Iris pigment epithelial cell (primary cell): ENCODE measurements at places on chromosomes 4 and X.
A peak's percentile ranks its signal among the peaks of the same experiment; 100 is the strongest.

GRCh38 chr4:41290479-41290878 is 33.8 kb downstream of the UCHL1 start:
- DNase-seq, result no peak

GRCh38 chrX:119759248-119759766 is 919 bp downstream of the SOWAHD start:
- DNase-seq, result no peak

DNA sequence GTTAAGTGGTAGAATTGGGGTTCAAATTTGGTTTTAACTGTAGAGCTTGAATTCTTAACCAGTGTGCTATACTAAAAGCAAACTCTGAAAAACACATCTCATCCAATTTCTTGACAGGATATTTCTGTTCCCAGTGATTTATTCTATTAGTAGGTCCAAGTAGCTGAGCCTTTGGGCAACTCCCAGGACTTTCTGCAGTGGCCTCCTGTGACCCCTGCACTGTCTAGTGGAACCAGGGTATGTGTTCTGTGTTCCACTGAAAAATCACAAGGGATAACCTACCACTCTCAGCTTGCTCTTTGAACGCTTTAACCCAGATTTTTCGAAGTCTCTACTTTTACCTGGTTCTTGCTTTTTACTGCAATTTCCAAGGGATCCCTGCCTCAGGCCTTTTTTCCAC is 58.0 kb upstream of the SCOC start:
- DNase-seq, result no peak

DNA sequence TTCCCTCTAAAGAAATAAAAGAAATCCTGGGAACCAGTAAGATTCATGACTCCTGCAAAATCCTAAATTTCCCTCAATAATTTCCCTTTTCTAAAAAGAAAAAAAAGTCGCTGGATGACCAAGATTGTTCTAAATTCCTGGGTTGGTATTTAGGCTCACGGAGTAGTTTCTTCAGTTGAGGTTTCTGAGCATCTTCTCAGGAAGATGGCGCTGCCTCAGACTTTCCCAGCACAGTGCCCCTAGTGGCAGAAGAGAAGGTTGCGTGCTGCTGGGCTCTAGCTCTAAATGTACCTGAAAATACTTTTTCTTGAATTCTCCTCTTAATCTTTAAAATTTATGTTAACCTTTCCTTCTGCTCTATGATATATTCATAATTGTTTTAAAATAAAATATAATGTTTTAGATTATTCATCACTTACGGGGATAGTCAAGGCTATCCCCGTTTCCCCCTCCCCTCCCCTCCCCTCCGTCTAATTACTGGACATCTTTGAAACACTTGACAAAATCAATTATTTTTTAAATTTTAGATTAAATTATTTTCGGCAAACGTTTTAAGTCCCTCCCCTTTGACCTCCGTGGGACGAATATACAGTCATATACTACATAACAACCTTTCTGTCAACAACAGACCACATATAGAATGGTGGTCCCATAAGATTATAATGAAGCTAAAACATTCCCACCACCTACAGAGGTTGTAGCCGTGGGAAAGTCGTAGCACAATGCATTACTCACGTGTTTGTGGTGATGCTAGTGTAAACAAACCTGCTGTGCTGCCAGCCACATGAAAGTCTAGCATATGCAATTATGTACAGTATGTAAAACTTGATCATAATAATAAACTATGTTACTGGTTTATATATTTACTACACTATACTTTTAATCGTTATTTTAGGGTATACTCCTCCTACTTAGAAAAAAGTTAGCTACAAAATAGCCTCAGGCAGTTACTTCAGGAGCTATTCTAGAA is 41.0 kb upstream of the GATB start:
- DNase-seq, result peak; percentile 48

GRCh38 chrX:150225266-150225665 is 137.9 kb upstream of the MAMLD1 start:
- DNase-seq, result no peak

- DNase-seq, result no peak
Measured at GRCh38 chr4:107733431-107733925, 13.4 kb upstream of the PAPSS1 start.

GRCh38 chr4:55326629-55327028 is 19.4 kb upstream of the SRD5A3 start:
- no peak for DNase-seq

DNA sequence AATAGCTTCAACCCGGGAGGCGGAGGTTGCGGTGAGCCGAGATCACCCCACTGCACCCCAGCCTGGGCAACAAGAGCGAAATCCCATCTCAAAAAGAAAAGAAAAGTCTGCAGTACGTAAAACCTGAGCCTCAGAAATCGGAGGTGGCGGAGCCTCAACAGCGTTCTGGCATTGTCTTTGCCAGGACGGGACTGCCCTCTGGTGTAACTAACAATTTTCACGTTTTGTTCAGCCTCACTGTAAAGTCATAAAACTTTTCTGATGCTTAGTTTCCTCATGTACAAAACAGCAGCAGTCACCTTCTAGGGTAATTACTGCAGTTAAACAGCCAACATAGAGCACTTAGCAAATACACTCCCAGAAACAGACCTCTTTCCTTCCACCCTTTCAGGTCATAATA is 121.7 kb downstream of the RBM47 start:
- DNase-seq, result no peak

GRCh38 chrX:43706786-43707370 is 50.8 kb downstream of the MAOA start:
- peak; percentile 28 for DNase-seq

DNA sequence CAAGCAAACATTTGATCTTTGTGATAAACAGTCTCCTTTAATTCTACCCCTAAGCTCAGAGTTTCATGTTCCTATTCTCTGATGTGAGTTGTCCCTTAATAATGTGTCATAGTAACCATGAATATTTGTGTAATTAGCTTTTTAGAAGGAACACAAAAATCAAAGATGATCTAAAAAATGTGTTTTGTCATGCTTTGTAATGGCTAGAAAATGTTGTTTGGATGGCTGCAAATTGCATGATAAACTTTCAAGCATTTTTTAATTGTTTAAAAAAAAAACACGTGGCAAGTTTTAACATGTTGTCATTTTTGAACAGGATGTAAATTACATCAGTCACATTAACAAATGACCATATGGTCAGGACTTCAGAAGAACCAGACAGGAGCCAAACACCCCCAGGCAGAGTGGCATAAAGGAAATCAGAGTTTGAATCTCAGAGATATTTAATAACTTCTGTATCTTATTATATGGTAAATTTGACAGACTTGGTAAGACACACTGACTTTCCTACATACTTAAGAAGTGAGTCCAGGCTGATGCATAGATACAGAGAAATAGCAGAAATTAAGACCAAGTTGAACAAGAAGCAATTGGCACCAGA is 223.9 kb upstream of the VEGFC start:
- peak; percentile 27 for DNase-seq

DNA sequence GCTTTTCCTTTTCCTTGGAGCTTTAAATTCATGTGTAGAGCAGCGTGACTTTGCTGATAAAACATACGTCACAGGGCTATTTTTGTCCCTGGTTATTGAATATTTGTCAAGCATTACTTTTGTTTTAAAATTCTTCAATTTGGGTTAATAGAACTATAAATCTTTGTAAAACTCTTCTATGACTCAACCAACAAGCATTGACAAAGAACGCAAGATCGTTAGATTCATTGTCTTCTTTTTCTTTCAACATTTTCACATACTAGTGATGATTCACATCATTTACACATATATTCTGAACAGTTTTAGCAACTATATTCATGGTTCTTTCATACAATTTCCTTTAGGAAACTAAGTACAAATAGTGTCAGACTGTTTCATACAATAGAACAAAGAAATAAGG is 72.0 kb upstream of the GPM6A start:
- peak; percentile 1 for DNase-seq

- DNase-seq, result no peak
Measured at GRCh38 chr4:77201343-77201742, 44.3 kb downstream of the CCNG2 start.

DNA sequence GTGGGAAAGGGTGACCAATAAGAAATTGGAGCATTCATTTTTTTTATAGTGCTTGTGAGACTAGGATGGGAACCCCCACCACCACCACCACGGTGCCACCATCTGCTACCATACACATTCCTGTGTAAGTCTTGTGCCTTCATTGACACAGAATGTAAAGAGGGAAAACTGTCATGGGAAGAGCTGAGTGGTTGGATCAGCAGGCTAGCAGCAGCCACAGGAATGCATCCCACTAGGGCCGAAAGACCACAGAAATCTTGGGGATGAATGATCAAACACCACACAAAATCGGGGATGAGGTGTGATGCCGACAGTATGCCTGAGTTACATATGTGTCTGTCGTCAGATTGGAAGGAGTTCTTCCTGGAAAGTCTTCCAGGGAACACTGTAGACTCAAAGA is 69.2 kb downstream of the SRPX start:
- peak; percentile 29 for DNase-seq

DNA sequence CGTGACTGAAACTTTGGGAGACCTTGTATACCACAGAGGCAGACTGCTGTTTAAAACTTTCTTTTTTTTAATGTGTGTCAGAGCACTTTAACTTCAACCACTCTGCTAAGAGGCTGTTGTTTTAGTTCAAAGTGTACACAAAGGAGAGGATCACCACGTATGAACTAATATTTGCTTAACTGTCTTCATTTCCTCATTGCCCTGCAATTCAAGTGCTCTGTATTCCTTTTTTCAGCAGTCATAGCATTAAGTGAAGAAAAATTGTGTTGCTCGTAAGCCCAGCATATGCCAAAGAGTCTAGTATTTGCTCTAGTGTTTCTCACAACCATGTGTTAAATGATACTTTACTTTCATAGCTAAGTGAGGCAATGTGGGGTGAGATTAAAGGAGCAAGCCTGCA is 63.0 kb upstream of the HHIP start:
- peak; percentile 37 for DNase-seq
